ENCODE measurements at places on chromosomes 11 and 22.

GRCh38 chr11:105005451-105005845 lies 17.5 kb downstream of the CASP5 start:
- H3K4me1 ChIP-seq, result no peaks in the 10 kb centered on the region
- no peaks in the 10 kb centered on the region for H3K36me3 ChIP-seq
- H3K27ac ChIP-seq, result no peak overlapping the region
- no peaks in the 10 kb centered on the region for H3K27me3 ChIP-seq

- no peak for DNase-seq
- no peaks in the 10 kb centered on the region for H3K27me3 ChIP-seq
- H3K27ac ChIP-seq, result peak within 1 kb of the TSS; percentile 63
Measured at GRCh38 chr11:57515332-57516060, at the start of gene SLC43A1. Gene SLC43A1, minus strand, starts transcription at chr11:57515702. Its CDS starts 1,591 bp downstream, at chr11:57514111.

DNA sequence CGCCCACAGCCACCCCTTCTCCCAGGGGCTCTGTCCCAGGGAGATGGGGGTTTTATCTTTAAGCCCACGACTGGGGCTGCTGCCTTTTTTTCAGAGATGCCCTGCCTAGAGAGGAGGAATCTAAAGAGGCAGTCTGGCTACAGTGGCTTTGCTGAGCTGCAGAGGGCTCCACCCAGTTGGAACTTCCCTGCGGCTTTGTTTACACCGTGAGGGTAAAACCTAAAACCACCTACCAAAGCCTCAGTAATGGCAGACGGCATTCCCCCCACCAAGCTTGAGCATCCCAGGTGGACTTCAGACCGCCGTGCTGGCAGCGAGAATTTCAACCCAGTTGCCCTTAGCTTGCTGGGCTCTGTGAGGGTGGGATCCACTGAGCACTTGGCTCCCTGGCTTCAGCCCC lies 535.8 kb downstream of the NELL1 start:
- H3K27me3 ChIP-seq, result no peaks in the 10 kb centered on the region
- DNase-seq, result no peak
- H3K36me3 ChIP-seq, result no peaks in the 10 kb centered on the region
- no peaks in the 10 kb centered on the region for H3K4me1 ChIP-seq

GRCh38 chr22:29457730-29458129 lies 19.3 kb downstream of the RFPL1 start:
- no peaks in the 10 kb centered on the region for H3K4me1 ChIP-seq
- no peak for DNase-seq
- no peaks in the 10 kb centered on the region for H3K27me3 ChIP-seq
- no peaks in the 10 kb centered on the region for H3K36me3 ChIP-seq
- H3K27ac ChIP-seq, result no peak overlapping the region

- H3K27ac ChIP-seq, result no peak overlapping the region
- H3K27me3 ChIP-seq, result no peaks in the 10 kb centered on the region
- no peak overlapping the region for H3K4me3 ChIP-seq
- no peak for DNase-seq
- H3K36me3 ChIP-seq, result no peaks in the 10 kb centered on the region
- no peaks in the 10 kb centered on the region for H3K4me1 ChIP-seq
Measured at GRCh38 chr11:122340607-122341290, 224.7 kb upstream of the BLID start.

- H3K4me1 ChIP-seq, result peaks cover 28% of the 10 kb centered on the region
- H3K36me3 ChIP-seq, result no peaks in the 10 kb centered on the region
- peak overlapping the region; percentile 40 for H3K4me3 ChIP-seq
Measured at GRCh38 chr11:61082931-61083531, 19.3 kb upstream of the CD5 start.

DNA sequence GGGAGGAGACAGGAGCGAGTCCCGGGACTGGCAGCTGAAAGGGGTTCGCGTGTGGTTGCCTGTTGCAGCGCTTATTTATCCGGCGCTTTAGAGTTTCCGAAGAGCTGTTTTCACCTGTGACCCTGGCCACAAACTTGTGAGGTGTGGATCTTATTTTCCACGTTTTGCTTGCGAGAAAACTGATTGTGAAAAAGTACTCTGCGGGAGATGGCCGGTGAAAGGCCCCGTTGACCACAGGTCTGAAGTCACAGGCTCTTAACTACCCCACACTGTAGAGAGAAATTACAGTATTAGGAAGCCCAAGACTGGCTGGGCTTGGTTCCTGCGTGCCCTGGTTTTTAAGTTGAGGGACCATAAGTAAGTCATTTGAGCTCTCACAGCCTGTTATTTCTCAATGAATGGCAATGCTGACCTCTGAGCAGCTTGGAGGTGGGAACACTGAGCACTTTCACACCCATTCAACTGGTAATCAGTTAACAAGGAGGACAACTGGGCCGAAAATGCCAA lies 379 bp upstream of the RAB38 start:
- no peaks in the 10 kb centered on the region for H3K4me1 ChIP-seq
- H3K36me3 ChIP-seq, result no peaks in the 10 kb centered on the region
- DNase-seq, result no peak
- no peak overlapping the region for H3K4me3 ChIP-seq
- H3K27ac ChIP-seq, result no peak overlapping the region

DNA sequence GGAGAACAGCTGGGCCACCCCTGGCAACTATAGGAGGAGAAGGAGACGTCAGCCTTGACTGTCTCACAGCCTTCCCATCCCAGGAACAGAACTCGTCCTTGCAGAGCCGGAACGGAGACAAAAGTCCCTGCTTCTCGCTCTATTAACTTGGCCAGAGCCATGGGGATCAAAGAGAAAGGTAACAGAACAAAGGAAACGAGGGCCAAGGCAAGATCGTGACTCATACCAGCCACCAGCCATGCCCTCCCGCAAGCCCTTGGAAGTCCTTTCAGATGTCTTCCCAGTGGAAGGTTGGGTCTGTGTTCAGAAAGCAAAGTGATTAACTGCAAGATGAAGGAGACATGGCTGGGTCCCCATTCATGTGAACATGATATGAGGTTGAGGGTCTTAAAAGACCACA lies 64.7 kb downstream of the PDE2A start:
- DNase-seq, result no peak
- H3K4me1 ChIP-seq, result no peaks in the 10 kb centered on the region
- no peak overlapping the region for H3K27ac ChIP-seq
- H3K36me3 ChIP-seq, result no peaks in the 10 kb centered on the region
- H3K27me3 ChIP-seq, result no peaks in the 10 kb centered on the region

- H3K4me3 ChIP-seq, result no peak overlapping the region
- H3K27ac ChIP-seq, result no peak overlapping the region
- DNase-seq, result no peak
- no peaks in the 10 kb centered on the region for H3K27me3 ChIP-seq
- H3K4me1 ChIP-seq, result no peaks in the 10 kb centered on the region
Measured at GRCh38 chr22:47850644-47851151, 1088.2 kb downstream of the TBC1D22A start.

DNA sequence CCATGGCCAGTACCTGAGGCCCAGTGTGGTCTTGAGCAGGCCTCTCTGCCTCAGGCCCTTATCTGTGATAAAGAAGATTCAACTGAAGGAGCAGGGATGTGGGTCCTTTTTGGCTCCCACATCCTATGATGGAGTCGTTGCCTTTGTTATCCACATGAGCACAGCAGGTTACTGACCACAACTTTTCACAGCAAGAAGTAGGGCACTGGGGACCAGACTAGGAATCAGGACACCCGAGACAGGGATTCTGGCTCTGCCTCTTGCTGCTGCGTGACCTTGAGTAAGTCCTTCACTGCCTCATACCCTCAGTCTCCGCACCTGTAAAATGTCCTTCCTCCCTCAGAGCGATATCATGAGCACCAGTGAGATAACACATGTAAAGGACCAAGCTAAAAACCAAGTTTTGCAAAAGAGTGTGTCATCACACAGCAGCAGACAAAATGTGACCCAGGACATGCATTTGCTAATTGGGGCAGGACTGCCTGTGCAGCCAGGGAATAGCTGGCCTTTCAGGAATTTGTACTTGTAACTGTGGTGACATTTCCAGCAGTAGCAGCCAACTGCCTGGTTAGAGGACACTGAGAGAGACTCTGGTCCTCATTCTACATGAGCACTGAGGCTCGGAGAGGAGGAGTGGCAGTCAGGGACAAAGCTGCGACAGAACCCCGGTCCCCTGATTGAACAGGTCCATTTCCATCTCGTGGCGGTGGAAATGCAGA lies 13.2 kb upstream of the SMIM35 start:
- H3K27ac ChIP-seq, result no peak overlapping the region
- no peak for DNase-seq
- no peaks in the 10 kb centered on the region for H3K27me3 ChIP-seq
- no peaks in the 10 kb centered on the region for H3K4me1 ChIP-seq
- H3K4me3 ChIP-seq, result no peak overlapping the region
- no peaks in the 10 kb centered on the region for H3K36me3 ChIP-seq

DNA sequence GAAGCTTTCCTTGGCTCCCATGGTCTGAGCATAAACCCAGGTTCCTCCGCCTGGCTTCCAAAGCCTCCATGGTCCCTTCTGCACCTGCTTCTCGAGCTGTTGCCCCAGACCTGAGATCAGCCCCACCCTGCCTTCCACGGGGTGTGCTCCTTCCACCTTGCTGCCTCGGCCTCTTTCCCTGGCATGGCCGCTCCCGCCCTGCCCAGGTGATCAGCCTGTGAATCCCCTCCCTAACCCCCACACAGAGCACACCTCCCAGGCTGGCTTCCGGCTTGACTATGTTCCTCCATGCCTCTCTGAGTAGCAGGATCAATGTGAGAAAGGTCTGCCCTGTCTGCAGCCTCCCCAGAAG lies 2.7 kb upstream of the PPP6R3 start:
- H3K4me1 ChIP-seq, result peaks cover 5% of the 10 kb centered on the region
- no peaks in the 10 kb centered on the region for H3K36me3 ChIP-seq
- H3K4me3 ChIP-seq, result no peak overlapping the region
- no peak for DNase-seq

- H3K4me3 ChIP-seq, result no peak overlapping the region
- H3K27ac ChIP-seq, result no peak overlapping the region
- H3K36me3 ChIP-seq, result no peaks in the 10 kb centered on the region
- no peak for DNase-seq
Measured at GRCh38 chr11:36309779-36310178, 13.7 kb downstream of the PRR5L start.

GRCh38 chr11:20038412-20038811 lies 121.9 kb downstream of the DBX1 start:
- no peak overlapping the region for H3K4me3 ChIP-seq
- no peaks in the 10 kb centered on the region for H3K27me3 ChIP-seq
- H3K36me3 ChIP-seq, result no peaks in the 10 kb centered on the region
- no peak for DNase-seq

GRCh38 chr11:128824191-128825049 lies 42.7 kb downstream of the KCNJ1 start:
- no peaks in the 10 kb centered on the region for H3K36me3 ChIP-seq
- H3K27me3 ChIP-seq, result no peaks in the 10 kb centered on the region
- DNase-seq, result no peak
- no peak overlapping the region for H3K4me3 ChIP-seq

Measured in naive thymus-derived CD4-positive, alpha-beta T cell (primary cell).